AG08396 (cell line): ENCODE measurements at places on chromosomes 4 and X.

- peak; percentile 9 for DNase-seq
Measured at GRCh38 chrX:68440940-68441339, 7.6 kb upstream of the OPHN1 start.

GRCh38 chr4:187171706-187172339 is 448.2 kb upstream of the FAT1 start:
- DNase-seq = no peak

- no peak for DNase-seq
Measured at GRCh38 chr4:23384741-23385140, 505.1 kb downstream of the PPARGC1A start.

- no peak for DNase-seq
Measured at GRCh38 chr4:961351-962230, 11.8 kb downstream of the DGKQ start.

- peak; percentile 2 for DNase-seq
Measured at GRCh38 chr4:167428156-167428555, 193.9 kb upstream of the SPOCK3 start.

- no peak for DNase-seq
Measured at GRCh38 chrX:55754861-55755294, 37.3 kb downstream of the RRAGB start.

GRCh38 chrX:116172976-116173375 is 2.4 kb downstream of the AGTR2 start:
- DNase-seq = no peak

GRCh38 chrX:46637938-46638337 is 64.4 kb downstream of the CHST7 start:
- peak; percentile 9 for DNase-seq

- peak; percentile 26 for DNase-seq
Measured at GRCh38 chr4:176259330-176260090, 9.5 kb downstream of the ASB5 start.

GRCh38 chr4:153438916-153439756 is 27.0 kb upstream of the TMEM131L start:
- DNase-seq = no peak

DNA sequence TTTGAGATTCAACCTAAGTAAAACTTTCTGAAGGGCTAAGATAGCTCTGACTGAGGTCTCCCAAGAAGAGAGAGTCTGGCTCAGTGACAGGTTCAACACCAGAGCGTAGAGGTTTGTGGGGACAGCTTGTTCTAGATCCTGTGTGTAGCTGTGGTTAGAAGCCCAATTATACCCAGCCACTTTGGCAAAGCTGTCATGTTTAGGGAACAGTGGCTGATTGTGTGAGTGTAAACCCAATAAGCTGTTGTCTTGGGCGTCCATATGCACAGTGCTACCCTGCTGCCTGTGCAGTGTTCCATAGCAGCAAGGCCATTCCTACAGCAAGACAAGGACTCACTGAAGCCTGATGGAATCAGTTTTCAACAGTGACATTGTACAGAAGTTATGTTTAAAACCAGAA is 11.2 kb upstream of the SCRG1 start:
- DNase-seq = no peak

- no peak for DNase-seq
Measured at GRCh38 chr4:169342159-169342860, 71.6 kb upstream of the SH3RF1 start.

DNA sequence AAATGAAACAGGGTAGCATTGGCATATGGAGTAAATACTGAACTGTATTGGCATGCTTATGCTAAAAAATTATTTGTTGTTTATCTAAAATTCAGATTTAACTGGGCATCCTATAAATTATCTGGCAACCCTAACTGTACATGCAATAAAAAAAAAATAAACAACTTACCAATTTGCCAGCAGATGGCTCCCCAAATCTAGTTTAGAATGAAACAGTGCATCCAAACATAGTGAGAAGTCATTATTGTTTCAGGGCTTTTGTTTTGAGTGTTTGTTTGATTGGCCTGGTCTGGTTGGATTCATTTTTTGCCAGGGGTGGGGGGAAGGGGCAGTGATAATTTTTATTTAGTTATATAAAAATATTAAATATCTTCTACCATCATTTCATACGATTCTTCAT is 12.8 kb upstream of the NSUN7 start:
- DNase-seq = no peak

- no peak for DNase-seq
Measured at GRCh38 chr4:18540349-18540748, 518.8 kb upstream of the LCORL start.

GRCh38 chrX:32496671-32497070 is 714.7 kb downstream of the DMD start:
- DNase-seq = no peak

- DNase-seq = no peak
Measured at GRCh38 chrX:133475521-133475920, 60.2 kb upstream of the GPC4 start.

DNA sequence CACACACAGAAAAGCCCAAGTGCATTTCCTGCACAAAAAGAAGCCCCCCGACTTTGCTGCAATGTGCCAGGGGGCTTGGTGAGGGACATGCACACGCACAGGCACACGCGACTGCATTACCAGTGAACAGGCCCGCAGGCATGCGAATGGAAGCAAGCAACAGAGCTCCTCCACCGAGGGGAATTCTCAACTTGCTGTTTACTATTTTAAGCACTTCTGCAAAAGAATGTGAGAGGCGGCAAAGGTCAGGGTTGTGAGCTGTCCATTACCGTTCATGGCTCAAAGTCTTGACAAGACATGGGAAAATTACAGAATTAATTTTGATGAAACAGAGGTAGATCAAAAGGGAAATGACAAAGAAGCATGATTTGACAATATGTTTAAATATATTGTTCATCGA is 342.5 kb upstream of the NOCT start:
- no peak for DNase-seq

DNA sequence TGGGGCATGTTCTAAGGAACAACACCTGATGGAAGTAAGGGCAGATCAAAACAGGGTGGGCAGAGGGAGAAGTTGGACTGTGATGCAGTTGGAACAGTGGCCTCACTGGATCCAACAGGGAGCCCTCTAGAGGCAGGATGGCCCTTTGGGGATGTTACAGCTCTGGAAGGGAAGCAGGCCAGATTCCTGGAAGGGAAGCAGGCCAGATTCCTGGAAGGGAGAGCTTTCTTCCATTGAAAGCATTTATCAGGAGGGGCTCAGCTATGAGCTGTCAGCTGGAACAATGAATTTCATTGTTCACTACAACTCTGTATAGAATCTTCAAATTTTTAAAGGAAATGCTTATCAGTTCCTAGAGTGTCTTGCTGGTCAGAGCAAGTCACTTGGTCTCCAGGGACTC is 17.7 kb downstream of the IL15 start:
- DNase-seq = no peak

- DNase-seq = no peak
Measured at GRCh38 chrX:137362583-137362982, 203.3 kb upstream of the ZIC3 start.

GRCh38 chr4:78776729-78777575 is 802 bp downstream of the BMP2K start:
- DNase-seq = peak; percentile 77

GRCh38 chrX:54208531-54208930 is 25.5 kb upstream of the FAM120C start:
- no peak for DNase-seq

- peak; percentile 87 for DNase-seq
Measured at GRCh38 chr4:163332526-163333406, at the start of gene NPY1R. NPY1R (minus strand) TSS chr4:163332596; CDS start chr4:163326554, 6,042 bp downstream.

DNA sequence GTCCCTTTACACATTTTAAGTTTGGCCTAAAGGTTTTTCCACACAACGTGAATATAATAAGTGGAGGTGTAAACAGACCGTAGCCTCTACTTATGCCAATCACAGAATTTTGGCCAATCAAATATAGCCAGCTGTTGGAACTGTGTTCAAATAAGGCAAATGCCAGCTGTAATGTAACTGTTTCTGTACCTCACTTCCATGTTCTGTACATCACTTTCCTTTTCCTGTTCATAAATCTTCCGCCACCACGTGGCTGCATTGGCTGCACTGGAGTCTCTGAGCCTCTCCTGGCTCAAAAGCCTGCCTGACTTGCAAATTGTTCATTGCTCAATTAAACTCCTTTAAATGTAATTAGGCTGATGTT is 105.1 kb upstream of the SMIM31 start:
- no peak for DNase-seq

- DNase-seq = no peak
Measured at GRCh38 chr4:3220476-3221183, 28.3 kb upstream of the MSANTD1 start.

DNA sequence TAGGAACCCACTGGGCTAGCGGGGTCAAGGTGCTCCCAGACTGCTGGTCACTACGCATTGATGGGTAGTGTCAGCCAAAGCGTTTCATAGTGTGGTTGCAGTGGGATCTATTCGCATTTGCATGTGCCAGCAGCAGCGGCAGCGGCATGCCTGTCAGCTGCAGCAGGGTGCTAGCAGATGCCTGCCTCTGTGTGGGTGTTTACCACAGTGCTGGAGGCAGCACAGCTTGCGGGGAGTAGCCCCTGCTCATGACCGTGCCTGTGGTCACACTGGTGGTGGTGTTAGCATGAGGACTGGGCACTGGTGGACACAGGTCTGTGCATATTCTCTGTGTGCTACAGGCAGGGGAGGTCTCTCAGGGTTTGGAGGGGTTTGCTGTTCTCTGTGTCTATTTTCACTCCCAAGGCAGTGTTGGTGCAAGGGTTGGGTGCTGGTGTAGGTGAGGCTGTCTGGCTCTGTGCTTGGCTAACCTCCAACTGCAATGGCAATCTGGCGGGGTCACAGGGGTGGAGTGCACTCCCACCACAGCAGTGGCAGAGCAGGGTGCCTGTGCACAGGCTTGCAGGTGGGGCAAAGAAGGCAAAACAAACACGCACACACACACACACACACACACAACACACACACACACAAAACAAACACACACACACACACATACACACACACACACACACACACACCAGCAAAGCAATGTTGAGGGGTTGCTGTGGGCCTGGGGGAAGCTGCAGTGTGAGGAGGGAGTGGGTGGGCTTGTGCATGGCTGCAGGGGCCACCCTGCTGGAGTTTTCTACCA is 184.4 kb downstream of the GLUD2 start:
- no peak for DNase-seq

DNA sequence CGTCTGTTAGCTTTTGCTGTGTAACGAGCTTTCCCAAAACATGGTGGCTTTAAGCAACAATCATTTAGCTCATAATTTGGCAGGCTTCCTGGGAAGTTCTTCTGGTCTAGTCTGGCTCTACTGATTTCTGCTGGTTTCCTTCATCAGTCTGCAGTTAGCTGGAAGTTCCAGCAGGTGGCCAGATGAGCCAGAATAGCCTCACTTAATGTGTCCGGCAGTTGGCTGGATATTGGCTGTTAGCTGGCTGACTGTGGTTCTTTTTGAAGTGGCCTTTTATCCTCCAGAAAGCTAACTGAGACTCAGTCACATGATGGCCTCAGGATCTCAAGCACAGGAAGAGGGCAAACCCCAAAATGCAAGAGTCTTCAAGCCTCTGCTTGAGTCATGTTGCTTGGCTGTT is 34.9 kb downstream of the FTHL17 start:
- DNase-seq = peak; percentile 43

- DNase-seq = peak; percentile 5
Measured at GRCh38 chr4:85867271-85867670, 392.3 kb downstream of the ARHGAP24 start.

DNA sequence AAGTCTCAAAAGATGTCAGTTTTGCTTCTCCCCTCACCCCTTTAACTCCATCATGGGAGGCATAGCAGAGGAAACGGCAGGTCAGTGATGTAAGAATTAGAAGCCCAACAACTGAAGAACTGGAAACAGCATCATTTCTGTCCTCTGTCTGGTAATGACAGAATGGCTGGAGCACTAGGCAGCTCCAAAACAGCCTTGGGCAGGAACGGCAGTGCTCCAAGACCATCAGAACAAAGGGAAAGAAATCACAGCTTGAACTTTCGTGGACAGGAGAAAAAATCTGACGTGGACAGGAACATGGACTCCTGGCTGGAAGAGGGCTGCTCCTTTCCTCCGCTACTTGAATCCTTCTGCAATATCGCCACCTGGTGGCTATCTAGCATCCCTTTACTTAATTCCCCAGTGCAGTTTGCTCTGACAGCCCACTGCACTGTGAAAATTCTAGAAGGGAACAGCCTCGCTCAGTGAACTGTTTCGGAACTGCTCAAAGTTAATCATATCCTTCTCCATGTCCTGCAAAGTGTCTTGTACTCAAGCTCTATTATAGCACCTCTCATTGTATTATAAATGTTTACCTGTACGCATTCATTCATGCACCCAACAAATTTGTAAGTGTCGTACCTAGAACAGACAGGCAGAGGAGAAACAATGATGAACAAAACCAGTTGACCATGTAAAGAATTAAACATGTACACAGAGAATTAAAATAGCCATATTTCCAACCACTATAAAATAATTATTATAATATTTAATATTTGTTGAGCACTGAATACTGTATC is 20.4 kb downstream of the SLC25A53 start:
- peak; percentile 81 for DNase-seq

- no peak for DNase-seq
Measured at GRCh38 chr4:133151691-133152329, 2.7 kb downstream of the PCDH10 start.

GRCh38 chrX:39414290-39414854 is 613.1 kb downstream of the MID1IP1 start:
- no peak for DNase-seq

DNA sequence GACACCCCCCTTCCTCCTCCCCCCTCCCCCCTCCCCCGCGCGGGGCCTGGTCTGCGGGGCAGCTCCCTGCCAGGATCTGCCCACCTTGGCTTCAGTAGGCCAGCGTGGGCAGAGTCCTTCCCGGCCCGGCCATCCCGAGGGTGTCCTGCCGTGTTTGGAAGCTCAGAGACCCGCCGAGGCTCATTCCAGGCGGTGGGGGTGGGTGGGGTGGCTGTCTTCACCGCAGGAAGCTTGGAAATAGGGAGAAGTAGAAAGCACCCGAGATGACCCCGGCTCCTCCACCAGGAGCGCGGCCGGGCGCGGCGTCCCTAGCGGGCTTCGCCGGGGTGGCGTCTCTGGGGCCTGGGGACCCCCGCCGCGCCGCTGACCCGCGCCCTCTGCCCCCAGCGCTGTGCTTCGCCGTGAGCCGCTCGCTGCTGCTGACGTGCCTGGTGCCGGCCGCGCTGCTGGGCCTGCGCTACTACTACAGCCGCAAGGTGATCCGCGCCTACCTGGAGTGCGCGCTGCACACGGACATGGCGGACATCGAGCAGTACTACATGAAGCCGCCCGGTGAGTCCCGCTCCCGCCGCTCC is 1.6 kb downstream of the NAT8L start:
- no peak for DNase-seq

DNA sequence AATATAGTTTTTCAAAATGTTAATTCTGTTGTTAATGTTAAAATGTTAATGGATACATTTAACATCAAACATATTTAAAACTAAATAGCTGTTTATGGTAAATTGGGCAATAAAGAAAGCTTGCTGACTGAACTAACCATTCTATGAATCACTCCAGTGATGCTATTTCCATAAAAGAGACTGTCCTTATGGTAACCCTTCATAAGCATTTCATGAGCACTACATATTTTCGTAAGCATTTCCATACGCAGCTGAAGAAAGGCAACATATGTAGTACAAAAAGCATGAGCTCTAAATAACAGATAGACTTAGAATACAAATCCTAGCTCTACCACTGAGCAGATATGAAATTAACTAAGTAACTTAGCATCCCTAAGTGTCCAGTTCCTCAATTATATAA is 188.9 kb downstream of the COL25A1 start:
- DNase-seq = no peak
